HAP-1 (cell line): ENCODE measurements at places on chromosomes 5 and 9.

GRCh38 chr9:83509402-83509801 is 28.8 kb downstream of the FRMD3 start:
- no peak for DNase-seq

- peak; percentile 56 for DNase-seq
These were observed 330.3 kb downstream of the MLLT3 start for GRCh38 chr9:20292002-20292401.

DNA sequence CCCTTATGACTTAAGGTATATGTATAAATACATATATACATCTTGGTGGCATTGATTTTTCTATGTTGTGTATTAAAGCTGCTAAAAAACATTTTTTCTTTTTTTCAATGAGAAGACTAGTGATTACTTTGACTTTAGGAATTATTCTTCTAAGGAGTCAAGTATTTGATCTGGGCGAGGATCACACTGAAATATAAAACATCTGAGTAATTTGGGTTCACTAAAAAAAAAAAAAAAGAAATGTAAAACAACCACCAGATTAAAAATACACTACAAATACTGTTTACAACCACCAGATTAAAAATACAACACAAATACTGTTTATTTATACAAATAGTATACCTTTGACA is 9.0 kb downstream of the UBAP1 start:
- DNase-seq = no peak

GRCh38 chr5:179422213-179422855 is 77.1 kb upstream of the ADAMTS2 start:
- no peak for DNase-seq
